Immature natural killer cell (primary cell): ENCODE measurements at places on chromosomes 16 and 17. TPM values are rescaled to one million over a fixed set of nuclear protein-coding genes. Genes with fewer than 3 reads are reported as not detected.

- H3K36me3 ChIP-seq: no peaks in the 10 kb centered on the region
- no peak overlapping the region for H3K4me3 ChIP-seq
- H3K27ac ChIP-seq: no peak overlapping the region
- H3K27me3 ChIP-seq: peaks cover 1% of the 10 kb centered on the region
- no peaks in the 10 kb centered on the region for H3K4me1 ChIP-seq
These were observed 99.3 kb downstream of the STXBP4 start for GRCh38 chr17:55067697-55068439.

GRCh38 chr17:18257268-18257981, 1.1 kb downstream of the FLII start:
- no peaks in the 10 kb centered on the region for H3K27me3 ChIP-seq
- H3K36me3 ChIP-seq: no peaks in the 10 kb centered on the region
- H3K4me1 ChIP-seq: peaks cover 44% of the 10 kb centered on the region
- peak overlapping the region; percentile 95 for H3K27ac ChIP-seq
- peak overlapping the region; percentile 93 for H3K4me3 ChIP-seq
- DNase-seq: no peak

GRCh38 chr17:79831265-79832217, 7.7 kb downstream of the CBX4 start:
- H3K27ac ChIP-seq: peak overlapping the region; percentile 60
- no peak for DNase-seq
- H3K36me3 ChIP-seq: peaks cover 14% of the 10 kb centered on the region
- peaks cover 13% of the 10 kb centered on the region for H3K27me3 ChIP-seq

- no peak overlapping the region for H3K27ac ChIP-seq
- no peaks in the 10 kb centered on the region for H3K36me3 ChIP-seq
- peaks cover 1% of the 10 kb centered on the region for H3K27me3 ChIP-seq
- no peak for DNase-seq
- no peak overlapping the region for H3K4me3 ChIP-seq
- no peaks in the 10 kb centered on the region for H3K4me1 ChIP-seq
These were observed 45.9 kb downstream of the NT5M start for GRCh38 chr17:17348872-17349723.

DNA sequence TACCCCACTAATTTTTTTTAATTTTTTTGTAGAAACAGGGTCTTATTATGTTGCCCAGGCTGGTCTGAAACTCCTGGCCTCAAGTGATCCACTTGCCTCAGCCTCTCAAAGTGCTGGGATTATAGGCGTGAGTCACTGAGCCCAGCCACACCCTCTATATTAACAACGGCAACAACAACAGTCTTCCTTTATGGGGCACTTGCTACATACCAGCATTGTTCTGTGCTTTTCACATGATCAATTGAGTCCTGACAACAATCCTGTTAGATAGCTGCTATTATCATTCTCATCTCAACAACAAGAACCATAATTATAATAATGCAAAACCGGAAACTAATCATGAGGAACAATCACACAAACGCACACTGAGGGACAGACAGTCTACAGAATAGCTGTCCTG, 12.6 kb upstream of the ARL5C start:
- peaks cover 20% of the 10 kb centered on the region for H3K36me3 ChIP-seq
- no peaks in the 10 kb centered on the region for H3K27me3 ChIP-seq
- H3K27ac ChIP-seq: no peak overlapping the region
- H3K4me1 ChIP-seq: peaks cover 6% of the 10 kb centered on the region

DNA sequence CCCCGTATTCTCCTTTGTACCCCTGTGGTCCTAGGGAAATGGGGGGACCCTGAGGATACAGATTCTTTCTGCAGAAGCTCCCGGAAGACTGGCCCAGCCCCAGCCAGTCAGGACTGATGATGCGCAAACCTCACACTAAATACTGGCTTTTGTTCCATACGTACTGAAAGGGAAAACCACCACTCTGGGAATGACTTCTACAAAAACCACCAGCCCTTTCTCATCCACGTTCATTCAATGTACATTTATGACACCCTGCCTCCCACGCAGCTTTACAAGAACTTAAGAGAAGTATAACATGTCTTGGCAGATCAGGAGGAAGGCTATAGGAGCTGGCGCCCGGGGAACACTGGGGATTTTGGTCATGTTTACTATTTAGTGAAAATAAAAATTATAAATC, 70.6 kb downstream of the MARCHF10 start:
- H3K27me3 ChIP-seq: peaks cover 1% of the 10 kb centered on the region
- H3K27ac ChIP-seq: no peak overlapping the region
- H3K4me1 ChIP-seq: no peaks in the 10 kb centered on the region
- no peak overlapping the region for H3K4me3 ChIP-seq
- no peaks in the 10 kb centered on the region for H3K36me3 ChIP-seq

- no peak for DNase-seq
- H3K4me1 ChIP-seq: no peaks in the 10 kb centered on the region
- no peaks in the 10 kb centered on the region for H3K36me3 ChIP-seq
- H3K4me3 ChIP-seq: no peak overlapping the region
- peaks cover 2% of the 10 kb centered on the region for H3K27me3 ChIP-seq
- H3K27ac ChIP-seq: no peak overlapping the region
These were observed 61.2 kb downstream of the HS3ST3A1 start for GRCh38 chr17:13540546-13540945.

DNA sequence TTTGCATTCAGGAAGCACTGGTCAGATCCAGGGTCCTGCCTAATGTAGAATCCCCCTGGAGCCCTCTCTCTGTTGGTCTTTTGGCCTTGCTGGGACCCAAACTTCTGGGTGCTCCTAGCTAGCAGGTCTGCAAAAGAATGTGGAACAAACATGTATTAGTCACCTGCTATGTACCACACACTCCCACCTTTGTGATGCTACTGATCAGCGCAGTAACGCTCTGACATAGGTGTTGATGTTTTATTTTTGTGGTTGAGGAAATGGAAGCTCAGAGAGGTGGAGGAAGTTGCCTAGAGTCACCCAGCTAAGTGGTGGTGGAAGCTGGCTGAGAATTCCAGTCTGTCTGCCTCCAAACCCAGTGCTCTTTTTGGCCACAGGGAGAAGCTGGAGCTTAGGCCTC, 35.8 kb upstream of the LGALS9 start:
- H3K4me1 ChIP-seq: peaks cover 2% of the 10 kb centered on the region
- H3K27ac ChIP-seq: no peak overlapping the region
- H3K27me3 ChIP-seq: no peaks in the 10 kb centered on the region
- DNase-seq: no peak
- H3K36me3 ChIP-seq: peaks cover 18% of the 10 kb centered on the region

DNA sequence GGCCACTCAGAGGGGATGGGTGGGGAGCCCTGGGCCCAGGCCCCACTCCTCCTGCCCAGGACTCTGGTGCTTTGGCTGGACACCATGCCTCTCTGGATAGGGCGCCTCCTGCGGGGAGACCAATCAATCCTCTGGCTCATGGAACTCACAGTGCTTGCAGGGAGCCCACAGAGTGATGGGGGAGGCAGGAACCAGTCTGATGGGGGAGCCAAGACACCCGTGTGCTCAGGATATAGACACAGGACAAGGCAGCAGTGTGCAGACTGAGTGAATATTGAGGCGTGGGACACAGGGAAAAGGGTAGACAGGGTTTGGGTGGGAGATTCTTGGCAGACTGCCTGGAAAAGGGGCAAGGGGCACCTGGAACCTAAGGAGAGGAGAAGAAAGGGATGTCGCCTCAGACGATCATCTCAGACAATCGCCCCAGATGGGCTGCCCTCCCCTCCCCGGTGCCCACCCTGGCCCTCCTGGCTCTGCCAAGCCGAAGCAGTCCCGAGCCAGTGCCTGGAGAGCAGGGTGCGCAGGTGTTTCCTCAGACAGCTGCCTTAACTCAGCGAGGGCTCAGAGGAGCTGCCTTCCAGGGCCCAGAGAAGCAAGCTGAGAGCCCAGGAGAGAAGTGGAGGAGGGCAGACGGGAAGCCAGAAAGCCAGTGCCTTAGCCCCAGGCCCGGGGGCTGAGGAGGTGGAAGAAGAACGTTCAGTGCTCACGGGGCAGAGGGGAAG, 37.4 kb upstream of the DLX4 start:
- H3K4me3 ChIP-seq: no peak overlapping the region
- H3K27me3 ChIP-seq: peaks cover 14% of the 10 kb centered on the region
- DNase-seq: no peak
- no peaks in the 10 kb centered on the region for H3K36me3 ChIP-seq

GRCh38 chr17:4542003-4542725, 13.0 kb downstream of the MYBBP1A start:
- peaks cover 5% of the 10 kb centered on the region for H3K36me3 ChIP-seq
- H3K4me3 ChIP-seq: no peak overlapping the region
- H3K27me3 ChIP-seq: peaks cover 2% of the 10 kb centered on the region
- H3K4me1 ChIP-seq: no peaks in the 10 kb centered on the region

GRCh38 chr17:9529033-9529700, 46.5 kb downstream of the STX8 start:
- H3K36me3 ChIP-seq: peaks cover 3% of the 10 kb centered on the region
- peaks cover 18% of the 10 kb centered on the region for H3K4me1 ChIP-seq
- H3K4me3 ChIP-seq: no peak overlapping the region
- peak; percentile 3 for DNase-seq
- H3K27me3 ChIP-seq: no peaks in the 10 kb centered on the region
- no peak overlapping the region for H3K27ac ChIP-seq

- H3K27ac ChIP-seq: no peak overlapping the region
- peak overlapping the region; percentile 44 for H3K4me3 ChIP-seq
- DNase-seq: peak; percentile 85
These were observed 1.4 kb downstream of the HAGHL start for GRCh38 chr16:728131-728889.

- peaks cover 31% of the 10 kb centered on the region for H3K4me1 ChIP-seq
- peaks cover 46% of the 10 kb centered on the region for H3K27me3 ChIP-seq
- peaks cover 3% of the 10 kb centered on the region for H3K36me3 ChIP-seq
- no peak for DNase-seq
- H3K4me3 ChIP-seq: peak overlapping the region; percentile 51
- H3K27ac ChIP-seq: no peak overlapping the region
These were observed 2.6 kb downstream of the PRAC1 start for GRCh38 chr17:48719642-48720265.

DNA sequence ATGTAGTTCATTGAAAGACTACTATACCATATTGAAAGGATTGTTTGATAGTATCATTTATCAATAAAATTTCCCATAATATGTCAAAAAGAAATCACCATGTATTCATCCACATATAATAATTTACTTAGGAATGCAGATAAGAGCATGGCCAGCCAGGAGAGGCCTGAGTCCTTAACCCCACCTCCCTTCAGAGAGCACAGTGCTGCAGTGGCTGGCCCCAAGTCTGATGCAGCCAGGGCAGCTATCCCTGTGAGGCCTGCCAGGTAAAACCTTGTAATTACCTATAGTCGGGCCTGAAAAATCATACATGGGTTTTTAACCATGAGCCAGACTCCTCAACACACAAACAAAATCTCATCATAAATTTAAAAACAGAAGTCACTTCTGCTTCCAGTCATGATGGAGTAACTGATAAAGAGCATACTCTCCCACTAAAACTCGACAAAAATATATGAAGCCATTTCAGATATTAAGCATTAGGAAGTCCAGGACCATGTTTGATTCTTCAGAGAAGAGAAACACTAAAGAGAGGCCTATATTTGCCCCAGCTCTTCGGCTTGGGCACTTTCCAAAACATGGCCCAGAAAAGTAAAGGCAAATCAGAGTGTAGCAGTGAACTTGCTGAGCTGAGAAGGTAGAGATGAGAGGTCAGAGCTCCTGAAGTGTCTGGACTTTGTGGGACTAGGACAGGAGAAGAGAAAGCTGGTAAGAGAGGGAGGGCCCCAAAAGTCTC, 40.9 kb upstream of the CCNF start:
- H3K36me3 ChIP-seq: no peaks in the 10 kb centered on the region
- H3K27me3 ChIP-seq: peaks cover 5% of the 10 kb centered on the region
- no peak for DNase-seq

DNA sequence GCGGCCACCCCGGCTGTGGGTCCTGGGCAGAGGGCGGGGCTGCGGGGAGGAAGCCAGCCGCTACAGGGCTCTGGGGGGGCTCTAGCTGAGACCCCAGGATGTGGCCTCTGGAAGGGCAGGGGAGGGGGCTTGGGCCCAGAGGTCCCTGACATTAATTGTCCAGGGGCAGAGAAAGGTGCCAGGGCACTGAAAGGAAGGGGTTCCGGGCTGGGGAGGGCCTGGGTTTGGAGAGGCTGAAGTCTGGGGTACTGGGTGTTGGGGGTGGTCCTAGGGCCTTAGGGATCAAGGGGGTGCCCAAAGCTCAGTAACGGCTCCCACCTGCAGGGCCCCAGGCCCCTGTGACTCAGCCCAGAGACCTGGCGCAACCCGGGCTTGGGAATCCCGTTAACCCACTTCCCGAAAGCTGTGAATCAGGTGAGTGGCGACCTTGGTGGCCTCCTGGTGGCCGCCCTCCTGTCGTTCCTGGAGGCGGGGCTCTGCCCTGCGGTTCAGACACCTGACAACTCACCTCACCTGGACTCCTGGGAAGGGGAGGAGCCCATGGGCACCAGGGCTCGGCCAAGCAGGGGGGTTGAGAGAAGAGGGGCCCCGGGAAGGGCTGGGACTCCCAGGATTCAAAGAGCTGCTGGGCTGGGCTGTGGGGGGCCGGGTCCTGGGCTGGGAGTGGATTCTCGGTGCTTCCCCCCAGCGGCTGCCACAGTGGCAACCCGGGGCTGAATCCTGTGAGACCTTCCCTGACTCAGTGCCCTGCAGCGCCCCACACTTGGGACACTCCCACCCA, 465 bp upstream of the PRSS22 start:
- H3K36me3 ChIP-seq: peaks cover 10% of the 10 kb centered on the region
- DNase-seq: no peak
- H3K27me3 ChIP-seq: peaks cover 3% of the 10 kb centered on the region
- no peak overlapping the region for H3K4me3 ChIP-seq
- peaks cover 13% of the 10 kb centered on the region for H3K4me1 ChIP-seq

DNA sequence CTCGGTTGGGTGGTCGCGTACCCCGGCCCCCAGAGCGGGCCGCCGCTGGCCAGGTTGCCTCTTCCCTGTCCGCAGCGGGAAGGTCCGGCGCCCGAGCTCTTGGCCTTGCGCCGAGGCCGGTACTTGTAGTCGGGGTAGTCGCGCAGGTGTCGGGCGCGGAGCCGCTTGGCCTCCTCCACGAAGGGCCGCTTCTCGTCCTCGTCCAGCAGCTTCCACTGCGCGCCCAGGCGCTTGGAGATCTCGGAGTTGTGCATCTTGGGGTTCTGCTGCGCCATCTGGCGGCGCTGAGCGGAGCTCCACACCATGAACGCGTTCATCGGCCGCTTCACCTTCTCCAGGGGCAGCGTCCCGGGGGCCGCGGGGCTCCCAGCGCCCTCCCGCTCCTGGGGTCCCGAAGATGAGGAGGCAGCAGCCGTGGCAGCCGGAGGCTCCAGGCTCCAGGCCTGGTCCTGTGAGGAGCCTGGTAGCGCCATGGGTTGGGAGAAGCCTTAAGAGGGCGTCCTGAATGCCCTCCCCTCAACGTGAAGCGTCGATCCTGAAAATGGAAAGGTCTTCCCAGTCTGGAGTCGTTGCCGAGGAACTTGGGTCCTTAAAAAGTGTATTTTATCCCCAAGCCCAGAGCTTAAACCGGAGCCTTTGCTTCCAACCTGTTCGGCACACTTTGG, 558 bp downstream of the SOX15 start:
- peak; percentile 61 for DNase-seq
- peaks cover 12% of the 10 kb centered on the region for H3K4me1 ChIP-seq
- peaks cover 22% of the 10 kb centered on the region for H3K36me3 ChIP-seq
- H3K27ac ChIP-seq: no peak overlapping the region

The HNF1B gene
- not detected for polyA plus RNA-seq

The ATAD5 gene
- polyA plus RNA-seq: 1.7 TPM

The KRT25 gene
- polyA plus RNA-seq: not detected
